Erythroblast (primary cell): ENCODE measurements at places on chromosomes 2 and 18.

GRCh38 chr18:12658426-12659138 lies 675 bp upstream of the SPIRE1 start:
- peak; percentile 81 for DNase-seq

DNA sequence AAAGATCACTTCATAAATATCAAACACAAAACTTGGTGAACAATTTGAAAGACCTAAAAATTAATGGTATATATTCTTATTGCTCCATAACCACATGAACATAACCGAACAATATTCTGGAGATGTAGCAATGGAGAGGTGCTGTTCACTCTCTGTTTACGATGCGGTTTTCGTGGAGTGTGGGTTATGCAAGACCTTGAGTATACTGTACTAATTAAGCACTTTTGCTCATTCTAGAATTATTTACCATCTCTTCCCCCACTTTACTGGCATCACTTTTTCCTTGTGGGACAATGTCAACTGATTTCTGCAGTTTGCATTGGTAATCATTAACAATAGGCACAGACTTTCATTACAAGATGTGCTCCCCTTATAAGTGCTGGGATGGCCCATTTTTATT lies 97.6 kb downstream of the RAPH1 start:
- no peak for DNase-seq

DNA sequence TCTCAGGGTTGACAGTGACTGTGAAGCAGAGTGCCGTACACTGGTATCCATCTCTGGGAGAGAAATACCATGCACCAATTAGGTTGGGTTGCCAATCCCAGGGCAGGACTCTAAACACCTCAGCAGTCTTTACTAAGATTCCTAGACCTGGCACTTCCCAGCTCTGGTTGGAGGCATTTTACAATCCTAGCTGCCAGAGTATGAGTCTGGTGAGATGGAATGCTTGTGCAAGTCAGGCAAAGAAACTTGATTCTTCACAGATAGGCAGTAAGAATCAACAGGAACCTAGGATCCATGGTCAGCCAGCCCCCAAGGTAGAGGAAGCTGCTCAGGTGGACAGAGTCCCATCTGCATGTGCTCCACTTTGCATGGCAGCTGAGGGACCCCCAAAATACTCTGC lies 6.0 kb upstream of the UGT1A5 start:
- no peak for DNase-seq

GRCh38 chr2:79996709-79997108 lies 307.8 kb downstream of the LRRTM1 start:
- DNase-seq = no peak

GRCh38 chr2:8679567-8679826 lies 2.4 kb upstream of the ID2 start:
- no peak for DNase-seq

- peak; percentile 55 for DNase-seq
Measured at GRCh38 chr2:159326569-159327255, 40.2 kb upstream of the WDSUB1 start.

- DNase-seq = no peak
Measured at GRCh38 chr2:113972766-113973165, 82.9 kb downstream of the ACTR3 start.

DNA sequence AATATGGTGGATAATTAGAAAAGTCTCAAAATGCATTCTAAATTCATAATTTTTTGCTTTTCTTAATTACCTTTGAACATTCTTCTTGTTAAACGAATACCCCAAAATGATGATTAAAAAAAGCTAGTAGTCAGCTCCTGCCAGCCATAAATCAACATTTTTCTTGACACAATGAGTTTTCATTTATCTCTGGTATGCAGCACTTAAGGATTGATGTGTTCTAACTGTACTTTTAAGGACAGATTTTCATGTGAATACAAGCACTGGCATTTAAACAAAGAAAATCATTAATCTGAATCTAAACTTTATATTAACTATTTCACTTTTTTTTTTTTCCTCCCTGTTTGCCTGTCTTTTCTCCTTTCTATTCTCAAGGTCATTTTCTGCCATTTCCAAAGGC lies 976.8 kb downstream of the TMEM182 start:
- no peak for DNase-seq

DNA sequence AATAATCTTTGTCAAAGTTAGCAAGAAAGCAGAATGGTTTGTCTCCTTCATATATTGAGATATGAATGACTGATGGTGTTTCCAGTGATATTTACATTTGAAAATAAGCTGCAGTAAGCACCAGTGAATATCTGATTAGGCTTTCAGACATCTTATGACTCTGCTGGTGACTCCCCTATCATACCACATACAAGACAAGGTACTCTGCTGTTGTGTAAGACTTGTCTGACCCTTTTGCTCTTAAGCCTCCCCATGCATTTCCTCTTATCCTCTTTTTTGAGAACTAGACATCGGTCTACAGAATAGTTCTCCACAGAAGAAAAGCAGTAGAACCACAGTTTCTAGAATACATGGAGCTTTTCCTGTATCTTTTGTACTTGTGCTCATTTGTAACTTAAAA lies 9.3 kb downstream of the POLI start:
- DNase-seq = no peak

GRCh38 chr2:130764821-130765115 lies 9.4 kb downstream of the AMER3 start:
- no peak for DNase-seq

DNA sequence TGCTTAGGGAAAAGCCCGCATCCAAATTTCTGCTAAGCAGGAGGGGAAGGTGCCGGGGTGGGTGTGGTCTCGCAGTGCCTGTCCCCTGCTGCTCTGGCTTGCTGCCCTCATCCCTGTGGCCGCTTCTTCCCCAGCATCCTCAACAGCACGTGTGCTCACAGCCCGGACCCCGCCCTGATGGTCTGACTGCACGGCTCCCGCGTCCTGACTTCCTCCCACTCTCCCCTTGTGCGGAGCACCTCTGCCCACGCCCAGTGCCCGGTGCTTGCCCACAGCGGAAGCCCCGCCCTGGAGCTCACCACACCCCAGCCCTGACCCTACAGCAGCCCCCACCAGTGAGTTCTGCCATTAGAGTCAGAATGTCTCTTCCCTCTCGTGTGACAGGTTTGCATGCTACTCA lies 277.9 kb downstream of the NDUFA10 start:
- DNase-seq = no peak

DNA sequence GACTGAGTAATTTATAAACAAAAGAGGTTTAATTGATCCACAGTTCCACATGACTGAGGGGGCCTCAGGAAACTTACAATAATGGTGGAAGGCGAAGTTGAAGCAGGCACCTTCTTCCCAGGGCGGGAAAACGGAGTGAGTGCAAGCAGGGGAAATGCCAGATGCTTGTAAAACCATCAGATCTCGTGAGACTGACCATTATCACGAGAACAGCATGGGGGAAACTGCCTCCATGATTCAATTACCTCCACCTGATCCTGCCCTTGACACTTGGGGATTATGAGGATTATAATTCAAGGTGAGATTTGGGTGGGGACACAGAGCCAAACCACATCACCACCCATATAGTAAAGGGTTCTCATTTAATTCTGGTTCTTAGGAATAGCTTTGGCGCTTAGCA lies 219.5 kb upstream of the ATP5MC3 start:
- DNase-seq = no peak

- DNase-seq = peak; percentile 51
Measured at GRCh38 chr2:143686585-143687164, 557.5 kb downstream of the ARHGAP15 start.

DNA sequence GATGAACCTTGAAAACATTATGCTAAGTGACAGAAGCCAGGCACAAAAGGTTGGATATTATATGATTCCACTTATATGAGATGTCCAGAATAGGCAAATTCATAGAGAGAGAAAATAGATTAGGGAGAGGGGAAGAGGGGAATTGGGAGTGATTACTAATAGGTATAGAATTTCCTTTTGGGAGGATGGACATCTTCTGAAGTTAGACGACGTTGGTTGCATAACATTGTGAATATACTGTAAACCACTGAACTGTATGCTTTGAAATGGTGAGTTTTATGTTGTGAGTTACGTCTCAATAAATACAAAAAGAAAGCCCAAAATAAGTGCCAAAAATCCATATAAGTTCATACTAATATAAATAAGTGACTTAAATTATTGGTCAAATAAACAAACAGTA lies 18.6 kb upstream of the CYP26B1 start:
- DNase-seq = no peak

GRCh38 chr18:80232710-80233109 lies 14.6 kb downstream of the PARD6G start:
- DNase-seq = no peak

DNA sequence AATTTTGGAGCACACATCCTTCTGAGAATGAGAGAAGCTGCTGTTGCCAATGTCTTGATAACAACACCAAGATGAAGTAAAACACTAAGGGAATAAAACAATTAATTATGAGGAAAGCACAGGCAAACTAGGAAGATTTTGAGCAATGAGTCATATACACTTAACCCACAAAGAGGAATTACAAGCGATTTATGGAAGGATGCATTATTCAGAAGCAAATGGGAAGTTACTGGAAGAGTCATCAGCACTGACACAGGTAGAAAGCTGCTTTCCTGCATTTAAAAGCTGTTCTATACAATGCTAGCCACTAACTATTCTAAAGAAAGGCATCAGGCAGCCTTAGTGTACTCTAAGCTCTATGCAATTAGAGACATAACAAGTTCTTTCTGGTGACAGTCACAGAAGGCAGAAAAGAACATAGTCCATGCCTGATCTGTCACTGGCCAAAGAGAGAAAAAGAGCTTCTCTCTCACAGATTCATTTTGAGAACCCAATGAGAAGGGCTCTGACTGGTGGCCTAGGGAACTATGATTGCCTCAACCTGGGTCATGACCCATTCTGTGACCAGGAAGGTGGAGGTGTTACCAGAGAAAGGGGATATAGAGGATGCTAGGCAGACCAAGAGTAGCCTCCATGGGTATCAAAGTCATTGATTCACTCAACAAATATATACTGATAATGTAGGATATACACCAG lies 45.4 kb downstream of the M1AP start:
- no peak for DNase-seq

GRCh38 chr2:176461098-176461808 lies 192.0 kb downstream of the MTX2 start:
- DNase-seq = no peak

DNA sequence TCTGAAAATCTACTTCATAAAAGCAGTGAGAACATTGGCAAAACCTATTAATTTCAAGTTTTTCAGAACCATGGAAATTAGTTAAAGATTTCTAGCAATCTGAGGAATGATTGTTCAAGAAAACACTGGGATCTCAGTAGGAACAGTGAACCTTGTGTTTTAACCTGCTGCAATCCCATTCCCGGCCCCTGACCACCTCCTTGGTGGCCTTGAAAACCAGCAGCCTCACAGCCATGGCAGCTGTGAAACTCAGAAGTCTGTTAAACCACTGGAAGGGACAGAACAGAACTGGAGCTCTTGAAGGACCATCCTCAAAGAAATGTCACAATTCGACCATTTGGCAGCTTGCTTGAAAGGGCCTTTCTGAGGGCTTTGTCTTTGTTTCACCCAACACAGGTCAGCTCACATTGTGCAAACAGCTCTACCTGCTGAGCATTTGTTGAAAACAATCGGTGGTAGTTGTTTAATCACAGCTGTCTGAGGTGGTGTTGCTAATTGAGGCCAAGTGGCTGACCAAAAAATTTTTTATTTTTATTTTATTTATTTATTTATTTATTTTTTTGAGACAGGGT lies 25.8 kb downstream of the NEDD4L start:
- DNase-seq = no peak

DNA sequence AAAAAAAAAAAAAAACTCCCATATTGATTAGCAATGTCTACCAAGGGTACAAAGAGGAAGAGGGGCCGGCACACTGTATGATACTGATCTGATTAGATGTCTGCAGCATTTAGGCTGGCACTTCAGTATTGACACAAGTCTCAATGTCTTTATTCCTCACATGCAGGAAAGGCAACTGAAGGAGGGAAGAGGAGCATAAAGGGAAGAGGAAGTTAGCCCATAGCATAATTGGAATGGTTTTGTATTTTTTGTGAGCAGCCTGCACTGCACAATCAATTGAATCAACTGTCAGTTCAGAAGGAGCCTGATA lies 79.0 kb downstream of the DNER start:
- DNase-seq = no peak

GRCh38 chr2:204015118-204015843 lies 78.7 kb downstream of the ICOS start:
- DNase-seq = no peak

- no peak for DNase-seq
Measured at GRCh38 chr18:62522178-62522503, 684 bp upstream of the ZCCHC2 start.

DNA sequence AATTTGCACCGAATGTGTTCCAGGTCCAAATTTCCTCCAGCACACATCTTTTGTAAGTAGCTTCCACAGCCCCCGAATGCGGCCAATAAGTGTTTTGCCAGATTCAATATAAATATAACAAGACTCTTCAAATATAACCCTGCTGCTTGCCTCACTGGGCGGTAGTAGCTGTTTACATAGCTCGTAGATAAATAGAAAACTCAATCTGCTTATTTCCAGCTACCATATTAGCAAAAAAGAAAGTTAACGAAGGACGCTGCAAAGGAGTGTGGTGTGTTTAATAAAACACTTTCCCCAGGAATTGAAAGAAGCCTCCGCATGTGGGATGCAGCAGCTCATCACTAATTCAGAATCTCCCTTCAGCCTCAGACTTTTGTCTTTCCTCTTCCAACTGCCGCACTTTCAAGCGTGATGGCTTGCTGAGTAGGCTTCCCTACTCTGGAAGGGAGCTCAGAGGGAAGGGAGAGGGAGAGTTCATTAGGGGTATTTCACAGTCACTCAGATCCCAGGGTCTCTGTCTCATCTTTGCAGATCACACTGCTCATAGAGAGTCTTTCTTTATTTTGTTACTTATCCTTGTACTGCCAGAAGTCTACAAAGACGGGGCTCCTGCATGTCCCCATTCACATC lies 367.0 kb downstream of the RND3 start:
- no peak for DNase-seq

DNA sequence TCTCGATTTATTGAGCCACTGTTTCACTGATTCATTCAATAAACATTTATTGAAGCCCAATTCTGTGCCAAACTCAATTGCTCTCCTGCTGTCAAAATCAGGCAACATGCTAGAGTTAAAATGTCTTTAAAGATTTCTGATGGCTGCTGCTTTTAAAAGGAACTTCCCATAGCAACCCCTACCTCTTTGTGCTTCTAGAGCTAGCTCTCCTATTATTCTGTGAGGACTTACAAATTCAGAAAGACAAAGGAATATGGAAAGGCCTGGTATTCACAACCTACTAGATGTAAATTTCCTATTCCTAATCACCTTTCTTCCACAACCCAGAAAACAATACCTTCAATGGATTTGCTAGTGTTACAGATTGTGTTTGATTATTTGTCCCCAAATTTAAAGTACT lies 395.5 kb downstream of the NRXN1 start:
- DNase-seq = no peak

DNA sequence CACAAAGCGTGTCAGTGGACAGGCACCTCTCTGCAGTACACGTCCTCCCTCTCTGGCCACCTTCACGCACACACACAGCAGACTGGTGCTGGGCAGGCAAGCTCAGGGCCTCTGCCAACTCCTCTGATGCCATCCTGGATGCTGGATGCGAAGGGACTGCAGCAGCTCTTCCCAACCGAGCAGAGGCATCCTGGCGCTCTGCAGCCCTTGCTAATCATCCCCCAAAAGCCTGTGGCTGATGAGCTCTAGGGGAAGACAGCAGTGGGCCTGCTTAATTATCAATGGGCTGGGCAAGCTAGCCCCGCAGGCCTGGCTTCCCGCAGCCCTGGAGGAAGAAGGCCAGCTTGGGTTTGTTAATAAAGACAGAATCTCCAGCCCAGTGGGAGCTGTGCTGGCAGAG lies 71.3 kb upstream of the TEX51 start:
- no peak for DNase-seq

- DNase-seq = peak; percentile 24
Measured at GRCh38 chr18:50507120-50507590, 52.7 kb upstream of the MAPK4 start.
